ENCODE measurements at places on chromosomes 4 and X.

DNA sequence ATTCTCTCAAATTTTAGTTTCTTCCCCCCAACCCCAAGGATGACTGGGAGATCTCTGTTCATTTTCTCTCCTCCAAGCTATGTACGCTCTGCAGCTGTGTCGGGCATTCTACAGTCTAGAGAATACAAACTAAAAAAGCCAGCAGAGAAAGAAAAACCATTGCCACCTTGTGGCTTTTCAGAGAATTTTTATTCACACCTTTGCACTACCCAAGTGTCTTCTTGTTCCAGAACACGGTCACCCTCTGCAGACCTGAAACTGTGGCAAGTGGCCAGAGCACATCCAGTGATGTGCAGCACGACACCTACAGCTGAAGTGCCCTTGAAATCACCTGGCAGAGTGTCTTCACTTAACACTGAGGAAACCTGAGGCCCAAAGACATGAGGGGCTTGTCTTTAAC lies 68.6 kb downstream of the CHST7 start:
- no peak overlapping the region for H3K27ac ChIP-seq
- H3K4me1 ChIP-seq: peaks cover 5% of the 10 kb centered on the region
- H3K36me3 ChIP-seq: no peaks in the 10 kb centered on the region
- DNase-seq: no peak
- no peaks in the 10 kb centered on the region for H3K27me3 ChIP-seq
- no peak overlapping the region for H3K4me3 ChIP-seq

GRCh38 chr4:18105030-18106011 lies 83.8 kb upstream of the LCORL start:
- no peak for DNase-seq
- no peaks in the 10 kb centered on the region for H3K4me1 ChIP-seq
- no peaks in the 10 kb centered on the region for H3K27me3 ChIP-seq
- no peaks in the 10 kb centered on the region for H3K36me3 ChIP-seq

DNA sequence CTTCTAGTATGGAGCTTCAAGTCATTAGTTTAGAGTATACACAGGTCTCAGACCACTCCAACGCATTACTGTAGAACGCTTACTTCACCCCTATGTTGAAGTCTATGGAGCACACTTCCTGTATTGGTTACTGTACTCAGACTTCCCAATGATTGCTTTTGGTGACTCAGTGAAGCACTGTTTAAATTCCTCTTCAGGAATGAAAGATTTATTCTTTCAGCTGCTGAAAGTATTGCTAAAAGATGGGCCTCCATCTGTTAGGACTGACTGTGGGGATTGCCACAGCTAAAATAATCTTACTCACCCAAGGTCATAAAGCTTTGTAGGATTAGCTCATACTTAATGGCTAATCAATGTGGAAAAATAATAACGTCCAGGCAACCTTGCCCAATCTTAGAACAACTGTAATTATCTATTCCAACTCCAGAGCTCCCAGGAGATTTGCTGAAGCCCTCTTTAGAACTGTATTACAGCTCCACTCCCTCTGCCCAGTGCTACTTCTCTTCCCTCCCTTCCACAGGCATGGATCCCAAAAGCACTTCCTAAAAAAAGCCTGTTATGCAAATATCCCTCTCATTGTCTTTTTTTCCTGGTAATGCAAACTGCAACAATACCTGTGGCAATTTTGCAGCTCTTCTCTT lies 281.9 kb upstream of the HS3ST1 start:
- no peak for DNase-seq
- no peaks in the 10 kb centered on the region for H3K4me1 ChIP-seq
- no peaks in the 10 kb centered on the region for H3K36me3 ChIP-seq
- H3K4me3 ChIP-seq: no peak overlapping the region
- peaks cover 7% of the 10 kb centered on the region for H3K27me3 ChIP-seq
- no peak overlapping the region for H3K27ac ChIP-seq

DNA sequence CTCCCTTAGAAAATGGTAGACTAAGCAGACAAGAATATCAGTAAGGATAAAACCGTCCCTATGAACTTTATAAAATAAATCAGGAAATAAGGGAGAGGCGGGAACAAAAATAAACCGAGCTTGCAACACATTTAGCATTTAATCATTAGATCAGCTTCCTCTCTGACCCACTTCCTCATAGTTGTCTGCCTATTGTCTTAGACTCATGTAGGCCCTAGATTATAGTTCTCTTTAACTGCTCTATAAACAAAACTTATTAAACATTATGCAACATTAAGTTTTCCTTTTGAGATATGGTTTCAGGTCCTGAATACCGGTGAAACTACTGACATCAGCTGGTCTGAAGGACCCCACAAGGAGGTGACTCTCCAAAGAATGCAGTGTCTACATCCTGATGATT lies 15.8 kb upstream of the SRD5A3 start:
- DNase-seq: no peak
- no peaks in the 10 kb centered on the region for H3K27me3 ChIP-seq
- H3K4me3 ChIP-seq: no peak overlapping the region
- no peaks in the 10 kb centered on the region for H3K36me3 ChIP-seq

DNA sequence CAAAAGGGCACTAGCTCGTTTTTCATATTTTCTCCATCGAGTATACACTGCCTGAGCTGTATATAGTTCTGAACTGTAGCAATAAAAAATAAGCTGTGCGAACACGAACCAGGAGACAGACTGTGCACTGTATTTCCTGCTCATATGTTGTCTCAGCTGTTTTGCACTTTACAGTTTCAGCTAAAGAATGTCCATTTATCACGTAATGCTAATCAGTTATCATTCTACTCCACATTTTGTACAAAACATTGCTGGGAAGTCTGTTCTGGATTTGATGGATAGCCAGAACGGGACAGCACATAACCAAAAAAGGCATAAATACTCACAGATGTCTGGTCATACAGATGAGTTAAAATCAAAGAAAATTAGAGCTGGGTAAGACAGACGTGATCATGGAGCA lies 315.5 kb upstream of the ADGRL3 start:
- no peaks in the 10 kb centered on the region for H3K27me3 ChIP-seq
- no peak overlapping the region for H3K4me3 ChIP-seq
- no peak overlapping the region for H3K27ac ChIP-seq
- no peak for DNase-seq
- H3K4me1 ChIP-seq: no peaks in the 10 kb centered on the region

DNA sequence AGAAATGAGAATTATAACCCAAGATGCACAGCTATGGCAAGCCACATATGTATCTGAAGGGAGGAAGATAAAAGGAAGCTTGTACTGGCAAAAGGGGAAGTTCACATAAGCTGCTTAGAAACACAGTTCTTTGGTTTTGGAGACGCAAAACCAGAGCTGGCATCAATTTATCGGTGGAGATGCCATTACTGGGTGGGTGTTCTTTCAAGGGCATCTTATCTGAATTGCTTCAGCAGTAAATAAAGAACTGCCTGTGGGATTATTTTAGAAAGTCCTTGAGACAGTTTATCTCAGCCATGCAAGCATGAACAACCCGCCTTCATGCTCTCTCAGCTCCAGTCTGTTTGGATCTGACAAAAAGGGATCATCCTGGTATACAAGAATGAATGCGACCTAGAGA lies 60.8 kb downstream of the DDX60 start:
- H3K4me3 ChIP-seq: no peak overlapping the region
- no peaks in the 10 kb centered on the region for H3K4me1 ChIP-seq
- no peak for DNase-seq

DNA sequence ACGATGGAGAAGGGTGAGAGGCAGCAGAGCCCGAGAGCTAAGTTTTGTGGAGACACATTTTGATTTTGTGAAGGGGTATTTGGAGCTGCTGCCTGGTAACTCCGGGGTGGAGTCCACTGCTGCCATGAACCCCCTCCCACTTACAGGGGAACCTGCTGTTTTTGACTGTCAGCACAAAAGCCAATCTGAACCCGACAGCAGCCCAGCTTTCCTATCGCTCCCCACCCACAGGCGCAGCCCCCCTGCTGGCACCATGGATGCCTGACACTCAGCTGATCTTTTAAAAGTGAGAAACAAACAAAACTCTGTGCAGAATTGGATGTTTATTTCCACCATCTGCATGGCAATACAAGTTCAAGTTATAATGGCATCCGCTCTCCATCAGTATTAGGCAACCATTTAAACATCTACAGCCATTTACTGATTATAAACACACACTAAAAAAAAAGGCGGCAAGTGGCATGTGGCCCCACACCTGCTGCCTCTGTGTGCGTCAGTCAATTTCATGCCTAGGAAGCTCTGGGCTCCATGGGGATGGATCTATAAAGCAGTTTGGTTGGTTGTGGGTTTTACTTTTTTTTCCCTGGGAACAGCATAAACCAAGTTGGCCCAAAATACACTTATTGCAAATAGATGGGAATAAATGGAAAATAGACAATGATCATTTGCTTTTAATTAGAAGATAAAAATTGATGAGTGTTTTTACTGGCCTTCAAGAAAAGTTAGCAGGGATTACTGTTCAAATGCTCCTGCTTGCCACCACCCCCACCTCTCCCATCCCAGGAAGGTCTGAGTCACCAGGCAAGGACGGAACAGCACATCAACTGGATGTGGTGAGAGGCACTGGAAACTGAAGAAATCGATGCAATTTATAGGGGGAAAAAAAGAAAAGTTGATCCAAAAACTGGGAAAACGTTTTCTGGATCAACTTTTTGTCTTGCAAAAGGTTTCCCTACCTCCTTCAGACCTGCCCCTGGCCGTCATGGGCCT lies 46.0 kb downstream of the SEPSECS start:
- no peak for DNase-seq
- no peak overlapping the region for H3K4me3 ChIP-seq
- no peaks in the 10 kb centered on the region for H3K36me3 ChIP-seq
- H3K27ac ChIP-seq: no peak overlapping the region

GRCh38 chrX:17488036-17488435 lies 113.0 kb downstream of the NHS start:
- H3K27ac ChIP-seq: no peak overlapping the region
- no peak for DNase-seq
- H3K27me3 ChIP-seq: no peaks in the 10 kb centered on the region
- no peaks in the 10 kb centered on the region for H3K36me3 ChIP-seq

DNA sequence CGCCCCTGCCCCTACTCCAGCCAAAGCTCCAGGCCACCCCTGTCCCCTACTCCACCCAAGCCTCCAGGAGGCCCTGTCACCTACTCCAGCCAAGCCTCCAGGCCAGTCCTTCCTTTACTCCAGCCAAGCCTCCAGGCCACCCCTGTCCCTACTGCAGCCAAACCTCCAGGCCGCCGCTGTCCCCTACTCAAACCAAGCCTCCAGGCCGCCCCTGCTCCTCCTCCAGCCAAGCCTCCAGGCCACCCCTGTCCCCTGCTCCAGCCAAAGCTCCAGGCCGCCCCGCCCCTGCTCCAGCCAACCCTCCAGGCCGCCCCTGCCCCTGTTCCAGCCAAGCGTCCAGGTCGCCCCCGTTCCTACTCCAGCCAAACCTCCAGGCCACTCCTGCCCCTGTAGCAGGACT lies 5.1 kb upstream of the ASMT start:
- no peak overlapping the region for H3K4me3 ChIP-seq
- DNase-seq: no peak
- H3K4me1 ChIP-seq: no peaks in the 10 kb centered on the region
- no peak overlapping the region for H3K27ac ChIP-seq

DNA sequence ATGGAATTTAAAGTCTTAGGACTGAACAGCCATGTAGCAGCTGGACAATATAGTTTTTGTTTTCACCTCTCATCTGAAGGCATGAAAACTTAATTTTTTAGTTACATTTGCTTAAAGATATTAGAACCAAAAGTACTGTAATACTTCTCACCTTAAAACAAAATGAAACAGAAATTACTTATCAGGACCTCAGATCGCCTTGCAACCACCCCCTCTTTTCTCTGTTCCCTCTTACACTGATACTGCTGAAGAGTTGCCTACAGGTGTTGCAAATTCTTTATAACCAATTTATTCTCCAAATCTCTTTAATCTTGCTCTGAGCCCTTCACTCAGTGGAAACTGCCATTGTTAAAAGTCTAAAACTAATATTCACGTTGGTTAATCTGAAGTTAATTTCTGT lies 145.0 kb downstream of the SPCS3 start:
- H3K36me3 ChIP-seq: no peaks in the 10 kb centered on the region
- no peak for DNase-seq
- H3K4me1 ChIP-seq: no peaks in the 10 kb centered on the region
- H3K4me3 ChIP-seq: no peak overlapping the region

DNA sequence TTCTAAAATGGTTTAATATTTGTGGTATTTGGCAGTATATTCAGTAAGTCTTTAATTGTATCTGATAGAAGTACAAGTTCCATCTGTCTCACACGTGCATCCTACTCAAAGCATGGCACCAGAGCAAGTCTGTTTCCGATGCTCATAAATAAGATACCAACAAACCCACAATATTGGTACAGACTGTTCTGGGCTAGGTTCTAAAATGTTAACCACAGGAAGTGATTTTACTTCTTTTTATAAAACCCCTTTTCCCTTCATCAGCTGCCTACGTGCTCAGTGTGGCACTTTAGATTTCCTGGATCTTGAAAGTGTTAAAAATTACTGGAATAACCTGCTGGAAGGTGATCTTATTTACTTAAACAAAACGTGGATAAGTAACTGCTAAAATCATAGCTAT lies 165.1 kb downstream of the CFAP299 start:
- H3K4me3 ChIP-seq: no peak overlapping the region
- H3K4me1 ChIP-seq: peaks cover 10% of the 10 kb centered on the region
- no peak overlapping the region for H3K27ac ChIP-seq
- H3K27me3 ChIP-seq: no peaks in the 10 kb centered on the region
- no peak for DNase-seq
- H3K36me3 ChIP-seq: no peaks in the 10 kb centered on the region

DNA sequence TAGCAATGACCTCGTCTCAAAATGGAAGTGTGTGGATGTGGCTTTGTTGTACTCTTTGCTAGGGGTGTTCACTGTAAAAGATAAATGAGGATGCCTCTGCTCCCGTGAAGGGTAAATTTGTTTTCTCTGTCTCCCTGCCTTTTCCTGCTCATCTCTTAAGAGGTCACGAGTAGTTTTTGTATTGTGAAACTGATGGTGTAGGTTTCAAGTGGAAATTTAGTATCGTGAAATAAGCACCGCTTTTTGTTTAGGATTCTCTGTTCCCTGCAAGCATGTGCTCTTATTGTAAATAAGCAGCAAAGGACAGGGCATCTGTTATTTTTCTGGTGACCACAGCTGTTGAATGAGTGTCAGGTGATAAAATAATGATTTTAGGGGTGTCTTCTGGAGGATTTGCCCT lies 104.6 kb downstream of the PHEX start:
- no peak overlapping the region for H3K4me3 ChIP-seq
- H3K27me3 ChIP-seq: no peaks in the 10 kb centered on the region
- no peak for DNase-seq
- H3K27ac ChIP-seq: no peak overlapping the region
- H3K4me1 ChIP-seq: peaks cover 3% of the 10 kb centered on the region
- no peaks in the 10 kb centered on the region for H3K36me3 ChIP-seq

DNA sequence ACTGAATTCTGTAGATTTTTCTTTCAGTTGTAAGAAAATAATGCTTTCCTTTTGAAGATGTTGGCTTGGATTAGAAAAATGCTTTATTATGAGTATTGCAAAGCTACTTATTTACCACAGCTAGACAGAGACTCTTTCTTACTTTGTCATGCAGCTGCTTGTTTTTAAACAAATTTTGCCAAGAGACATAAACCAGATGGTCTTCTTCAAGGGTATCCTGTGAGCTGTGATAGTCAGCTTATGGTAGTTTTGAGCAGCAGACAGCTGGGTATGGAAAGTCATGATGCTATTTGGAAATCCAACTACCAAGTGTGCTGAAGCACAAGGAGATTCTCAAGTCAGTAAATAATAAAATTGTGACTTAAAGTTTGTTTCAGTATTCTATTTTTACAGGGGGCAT lies 941.5 kb downstream of the DMD start:
- H3K4me1 ChIP-seq: no peaks in the 10 kb centered on the region
- no peaks in the 10 kb centered on the region for H3K36me3 ChIP-seq
- no peak for DNase-seq
- H3K4me3 ChIP-seq: no peak overlapping the region
- no peaks in the 10 kb centered on the region for H3K27me3 ChIP-seq
- no peak overlapping the region for H3K27ac ChIP-seq

All from CD4-positive, alpha-beta T cell (primary cell).